ENCODE measurements at places on chromosomes 1 and 21.

DNA sequence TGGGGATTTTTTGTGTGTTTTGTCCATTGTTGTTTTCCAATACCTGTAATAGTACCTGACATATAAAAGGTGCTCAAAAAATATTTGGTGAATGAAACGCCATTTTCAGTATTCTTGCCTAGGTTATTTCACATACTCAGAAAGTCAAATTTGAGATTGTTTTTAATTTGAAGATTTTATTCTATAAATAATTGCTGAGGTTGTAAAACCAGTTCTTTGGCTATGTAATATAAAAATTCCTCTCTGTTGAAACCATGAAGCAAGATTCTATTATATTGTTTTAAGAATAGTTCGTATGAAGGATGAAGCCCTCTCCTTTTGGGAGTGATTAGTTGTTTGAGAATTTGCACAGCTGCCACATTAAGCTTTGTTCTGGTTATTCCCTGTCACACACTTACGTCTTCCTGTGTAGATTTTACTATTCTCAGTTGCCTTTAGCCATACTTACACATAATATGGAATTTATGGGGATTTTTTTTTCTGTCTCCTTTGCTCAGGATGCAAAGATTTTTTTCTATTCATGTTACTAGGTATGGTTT lies 60.2 kb upstream of the MPC2 start:
- no peak for DNase-seq

DNA sequence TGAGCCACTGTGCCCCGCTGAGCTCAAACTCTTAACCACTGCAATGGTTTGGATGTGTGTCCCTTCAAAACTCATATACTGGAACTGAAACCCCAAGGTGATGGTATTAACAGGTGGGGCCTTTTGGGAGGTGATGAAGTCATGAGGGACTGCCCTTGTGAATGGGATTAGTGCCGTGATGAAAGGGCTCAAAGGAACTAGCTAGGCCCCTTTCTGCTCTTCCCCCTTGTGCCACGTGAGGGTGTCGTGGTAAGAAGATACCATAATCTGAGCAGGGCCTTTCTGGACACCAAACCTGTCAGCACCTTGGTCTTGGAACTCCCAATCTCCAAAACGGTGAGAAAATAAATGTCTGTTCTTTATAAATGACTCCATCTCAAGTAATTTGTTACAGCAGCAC lies 45.5 kb upstream of the SPOCD1 start:
- no peak for DNase-seq

- no peak for DNase-seq
Observed at GRCh38 chr21:41008974-41009373, 159.0 kb upstream of the BACE2 start.

GRCh38 chr1:204439621-204440375 lies 28.2 kb upstream of the PPP1R15B start:
- no peak for DNase-seq

GRCh38 chr1:96842215-96842614 lies 120.6 kb downstream of the PTBP2 start:
- peak; percentile 31 for DNase-seq

DNA sequence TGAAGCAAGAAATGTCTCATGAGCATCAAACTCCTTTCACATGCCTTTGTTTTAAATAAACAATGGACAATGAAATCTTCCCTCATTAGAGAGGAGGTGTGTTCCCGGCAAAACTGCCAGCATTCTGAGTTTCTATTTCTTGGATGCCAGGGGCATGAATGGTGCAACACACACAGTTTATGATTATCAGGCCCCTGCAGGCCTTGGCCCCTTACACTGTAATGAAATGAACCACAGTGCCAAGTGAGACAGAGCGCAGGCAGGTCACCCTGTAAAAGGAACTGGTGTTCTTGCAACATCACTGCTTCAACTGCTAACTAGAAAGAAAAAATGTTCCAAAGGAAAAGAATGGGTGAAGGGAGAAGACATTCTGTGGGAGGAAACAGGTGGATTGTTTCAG lies 3.8 kb upstream of the PIGC start:
- DNase-seq: no peak

DNA sequence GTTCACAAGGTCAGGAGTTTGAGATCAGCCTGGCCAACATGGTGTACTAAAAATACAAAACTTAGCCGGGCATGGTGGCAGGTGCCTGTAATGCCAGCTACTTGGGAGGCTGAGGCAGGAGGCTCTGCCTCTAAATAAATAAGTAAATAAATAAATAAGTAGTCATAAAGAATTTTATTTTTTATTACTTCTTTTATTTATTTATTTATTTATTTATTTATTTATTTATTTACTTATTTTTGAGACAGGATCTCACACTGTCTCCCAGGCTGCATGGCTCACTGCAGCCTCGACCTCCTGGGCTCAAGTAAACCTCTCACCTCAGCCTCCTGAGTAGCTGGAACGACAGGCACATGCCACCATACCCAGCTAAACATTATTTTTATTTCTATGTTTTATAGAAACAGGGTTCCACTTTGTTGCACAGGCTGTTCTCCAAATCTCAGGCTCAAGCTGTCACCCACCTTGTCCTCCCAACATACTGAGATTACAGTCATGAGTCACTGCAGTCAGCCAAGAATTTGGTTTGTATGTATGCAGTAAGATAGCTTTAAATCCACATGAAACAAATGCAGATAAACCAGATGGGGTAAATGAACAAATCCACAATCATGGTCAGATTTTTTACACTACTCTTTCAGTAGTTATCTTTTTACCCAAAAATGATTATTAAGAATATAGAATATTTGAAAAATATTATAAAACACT lies 523.3 kb upstream of the RGS18 start:
- no peak for DNase-seq

- DNase-seq: no peak
Observed at GRCh38 chr1:160436966-160437365, 36.6 kb downstream of the VANGL2 start.

DNA sequence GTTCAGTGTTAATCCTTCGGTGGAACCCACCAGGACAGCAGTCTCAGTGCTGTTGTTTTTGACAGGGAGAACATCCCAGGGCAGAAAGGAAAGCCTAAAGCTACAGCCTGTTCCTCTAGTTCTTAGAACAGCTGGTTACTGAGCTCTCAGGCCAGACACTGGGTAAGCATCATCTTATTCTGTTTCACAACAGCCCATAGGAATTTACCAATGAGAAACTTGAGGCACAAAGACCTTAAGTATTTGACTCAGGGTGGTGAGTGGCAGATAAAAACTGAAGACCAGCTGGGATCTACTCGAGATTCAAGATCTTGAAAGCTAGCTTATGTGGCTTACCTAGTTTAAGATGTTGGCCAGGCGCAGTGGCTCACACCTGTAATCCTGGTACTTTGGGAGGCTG lies 9.4 kb upstream of the NEK2 start:
- DNase-seq: peak; percentile 68

Measured in iris pigment epithelial cell (primary cell).